Activated CD4-positive, alpha-beta T cell treated with anti-CD3 and anti-CD28 coated beads, Interleukin-2, amount 10 ng/mL, durations not matched to agents 24 days and 14 days (primary cell): ENCODE measurements at places on chromosomes 1 and 21. TPM values are rescaled to one million over a fixed set of nuclear protein-coding genes. Genes with fewer than 3 reads are reported as not detected.

CTBS gene
- 13.1 and 13.9 TPM in 2 replicates for total RNA-seq

DNA sequence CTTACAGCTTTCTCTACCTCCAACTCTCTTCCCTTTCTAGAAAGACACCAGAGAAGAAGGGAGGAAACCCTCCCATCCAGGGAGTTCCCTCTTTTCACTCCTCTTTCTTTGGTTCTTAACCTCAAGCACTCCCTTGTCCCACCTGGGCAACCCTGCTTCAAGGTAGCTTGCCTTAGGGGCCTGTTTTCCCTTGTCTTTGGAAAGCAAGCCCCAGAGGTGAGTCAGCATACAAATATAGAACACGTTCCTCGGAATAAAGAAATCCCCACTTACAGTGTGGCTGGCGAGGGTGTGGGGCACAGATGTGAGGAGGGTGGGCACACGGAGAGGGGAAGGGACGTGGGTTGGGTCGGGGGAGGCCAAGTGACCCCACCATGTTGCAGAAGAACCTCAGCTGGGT lies 26.1 kb upstream of the KCNE2 start:
- no peak overlapping the region for H3K27ac ChIP-seq
- H3K36me3 ChIP-seq, result no peaks in the 10 kb centered on the region
- H3K4me3 ChIP-seq, result no peak overlapping the region

GRCh38 chr21:17758683-17759082 lies 60.5 kb downstream of the C21orf91 start:
- H3K36me3 ChIP-seq, result no peaks in the 10 kb centered on the region
- no peaks in the 10 kb centered on the region for H3K27me3 ChIP-seq
- H3K4me3 ChIP-seq, result no peak overlapping the region
- H3K27ac ChIP-seq, result no peak overlapping the region
- DNase-seq, result no peak

DNA sequence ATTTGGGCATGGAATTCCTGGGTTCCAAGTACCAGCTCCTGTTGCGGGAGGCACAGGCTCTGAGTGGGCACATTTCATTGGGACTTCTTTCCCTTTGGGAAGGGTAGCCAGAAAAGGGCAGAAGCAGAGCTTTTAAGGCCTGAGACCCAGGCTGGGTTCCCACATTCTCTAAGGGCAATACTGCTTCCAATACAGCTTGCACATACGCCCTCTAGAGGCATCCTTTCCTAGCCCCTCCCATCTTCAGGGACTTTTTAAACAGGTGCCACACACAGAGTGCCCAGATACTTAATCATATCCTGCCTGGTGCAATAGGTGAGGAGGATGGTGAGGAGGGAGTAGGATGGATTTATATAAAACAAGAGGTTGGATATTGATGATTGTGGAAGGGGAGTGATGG lies 5.7 kb downstream of the GPR88 start:
- peaks cover 45% of the 10 kb centered on the region for H3K27me3 ChIP-seq
- no peak overlapping the region for H3K4me3 ChIP-seq
- H3K4me1 ChIP-seq, result peaks cover 2% of the 10 kb centered on the region
- DNase-seq, result peak; percentile 77
- H3K27ac ChIP-seq, result no peak overlapping the region
- no peaks in the 10 kb centered on the region for H3K36me3 ChIP-seq

GRCh38 chr1:65319141-65319540 lies 9.8 kb downstream of the DNAJC6 start:
- no peak overlapping the region for H3K27ac ChIP-seq
- H3K36me3 ChIP-seq, result peaks cover 6% of the 10 kb centered on the region
- DNase-seq, result no peak
- peaks cover 4% of the 10 kb centered on the region for H3K4me1 ChIP-seq
- no peaks in the 10 kb centered on the region for H3K27me3 ChIP-seq

- no peak for DNase-seq
- H3K4me3 ChIP-seq, result no peak overlapping the region
- H3K27ac ChIP-seq, result no peak overlapping the region
Measured at GRCh38 chr1:219924342-219924741, 4.0 kb downstream of the SLC30A10 start.

GRCh38 chr21:16496609-16497008 lies 766.8 kb downstream of the USP25 start:
- H3K4me1 ChIP-seq, result no peaks in the 10 kb centered on the region
- H3K36me3 ChIP-seq, result no peaks in the 10 kb centered on the region
- H3K4me3 ChIP-seq, result no peak overlapping the region
- no peak for DNase-seq
- H3K27me3 ChIP-seq, result no peaks in the 10 kb centered on the region
